Activated naive CD8-positive, alpha-beta T cell treated with anti-CD3 and anti-CD28 coated beads, Interleukin-2, amount 10 ng/mL, durations not matched to agents 7 days and 5 days (primary cell): ENCODE measurements at places on chromosomes 1 and 21. TPM values are rescaled to one million over a fixed set of nuclear protein-coding genes. Genes with fewer than 3 reads are reported as not detected.

Gene PAX7
- total RNA-seq: not detected

Gene EPHA2
- total RNA-seq: not detected

DNA sequence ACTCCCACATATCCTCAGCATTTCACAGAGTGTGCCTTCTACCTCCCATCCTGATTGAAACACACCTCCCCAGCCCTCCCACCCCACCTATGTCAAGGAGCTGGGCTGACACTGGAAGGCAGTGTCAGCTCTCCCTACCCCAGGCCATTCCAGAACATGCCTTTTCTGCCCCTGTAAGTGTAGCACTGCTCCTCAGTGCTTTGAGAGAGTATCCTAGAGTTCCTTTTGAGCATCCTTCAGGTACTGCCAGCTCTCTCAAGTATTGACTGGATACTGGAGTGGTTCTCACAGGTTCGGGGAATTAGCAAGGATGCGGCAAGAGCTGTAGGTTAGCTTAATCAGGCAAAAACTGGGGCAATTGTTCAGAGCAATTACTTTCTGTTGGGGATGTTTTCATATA is 21.8 kb downstream of the C1orf116 start:
- no peak overlapping the region for H3K27ac ChIP-seq
- H3K36me3 ChIP-seq: no peaks in the 10 kb centered on the region

- no peak for DNase-seq
- no peaks in the 10 kb centered on the region for H3K36me3 ChIP-seq
- H3K4me3 ChIP-seq: no peak overlapping the region
- H3K27ac ChIP-seq: no peak overlapping the region
- H3K4me1 ChIP-seq: no peaks in the 10 kb centered on the region
Measured at GRCh38 chr1:175690298-175690697, 53.1 kb downstream of the TNR start.

DNA sequence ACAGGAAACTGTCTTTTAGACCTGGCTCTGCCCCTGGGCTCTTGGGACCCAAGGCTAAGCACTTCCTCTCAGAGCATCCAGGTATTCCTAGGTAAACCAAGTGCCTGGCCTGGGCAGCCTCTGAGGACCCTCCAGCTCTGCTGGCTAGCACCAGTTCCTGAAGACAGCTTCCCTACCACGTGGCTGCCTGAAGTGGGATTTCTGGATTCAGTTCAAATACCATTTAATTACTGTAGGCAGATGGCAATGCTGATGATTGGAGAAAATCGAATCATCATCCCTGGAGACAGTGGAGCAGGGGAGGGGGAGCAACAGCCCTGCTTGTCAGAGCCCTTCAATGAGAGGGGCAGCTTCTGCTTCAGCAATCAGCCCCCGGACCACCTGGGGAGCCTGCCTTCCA is 11.9 kb downstream of the KIF21B start:
- no peaks in the 10 kb centered on the region for H3K27me3 ChIP-seq
- H3K4me3 ChIP-seq: peak overlapping the region; percentile 57
- DNase-seq: no peak
- peaks cover 65% of the 10 kb centered on the region for H3K4me1 ChIP-seq
- peaks cover 24% of the 10 kb centered on the region for H3K36me3 ChIP-seq

DNA sequence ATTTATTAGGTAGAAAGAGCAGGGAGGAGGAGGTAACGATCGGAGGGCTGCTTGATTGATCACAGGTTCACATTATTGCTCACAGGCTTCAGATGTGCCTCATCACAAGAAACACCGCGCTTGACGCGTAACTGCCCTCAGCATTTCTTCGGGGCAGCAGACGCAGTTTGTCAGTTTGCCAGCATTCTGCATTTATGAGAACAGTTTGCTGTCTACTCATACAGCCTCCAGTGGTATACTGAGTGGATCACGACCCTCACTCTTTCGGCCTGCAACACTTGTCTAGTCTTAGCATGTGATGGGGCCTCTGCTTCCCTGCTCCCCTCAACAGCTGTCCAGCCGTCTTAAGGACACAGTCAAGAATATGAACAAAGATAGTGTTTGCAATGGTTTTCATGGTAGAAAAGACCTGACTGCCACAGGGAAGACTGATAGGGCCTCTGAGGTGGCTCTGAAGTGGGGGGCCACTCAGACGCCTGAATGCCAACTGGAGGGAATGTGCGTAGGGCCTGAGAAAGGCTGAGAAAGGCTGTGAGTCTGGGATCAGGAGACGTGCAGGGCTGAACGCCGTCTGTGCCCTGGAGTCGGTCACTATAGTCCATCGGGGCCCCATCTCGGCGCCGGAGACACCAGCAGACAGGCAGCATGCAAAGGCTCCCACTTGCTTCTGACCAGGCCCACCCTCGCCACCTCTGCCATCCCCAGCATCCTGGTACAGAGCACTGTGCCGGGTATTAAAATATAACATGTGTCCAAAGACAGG is 45.0 kb downstream of the UBE2G2 start:
- no peak overlapping the region for H3K27ac ChIP-seq
- H3K27me3 ChIP-seq: no peaks in the 10 kb centered on the region
- H3K4me1 ChIP-seq: peaks cover 2% of the 10 kb centered on the region
- no peak for DNase-seq
- no peak overlapping the region for H3K4me3 ChIP-seq
- no peaks in the 10 kb centered on the region for H3K36me3 ChIP-seq

DNA sequence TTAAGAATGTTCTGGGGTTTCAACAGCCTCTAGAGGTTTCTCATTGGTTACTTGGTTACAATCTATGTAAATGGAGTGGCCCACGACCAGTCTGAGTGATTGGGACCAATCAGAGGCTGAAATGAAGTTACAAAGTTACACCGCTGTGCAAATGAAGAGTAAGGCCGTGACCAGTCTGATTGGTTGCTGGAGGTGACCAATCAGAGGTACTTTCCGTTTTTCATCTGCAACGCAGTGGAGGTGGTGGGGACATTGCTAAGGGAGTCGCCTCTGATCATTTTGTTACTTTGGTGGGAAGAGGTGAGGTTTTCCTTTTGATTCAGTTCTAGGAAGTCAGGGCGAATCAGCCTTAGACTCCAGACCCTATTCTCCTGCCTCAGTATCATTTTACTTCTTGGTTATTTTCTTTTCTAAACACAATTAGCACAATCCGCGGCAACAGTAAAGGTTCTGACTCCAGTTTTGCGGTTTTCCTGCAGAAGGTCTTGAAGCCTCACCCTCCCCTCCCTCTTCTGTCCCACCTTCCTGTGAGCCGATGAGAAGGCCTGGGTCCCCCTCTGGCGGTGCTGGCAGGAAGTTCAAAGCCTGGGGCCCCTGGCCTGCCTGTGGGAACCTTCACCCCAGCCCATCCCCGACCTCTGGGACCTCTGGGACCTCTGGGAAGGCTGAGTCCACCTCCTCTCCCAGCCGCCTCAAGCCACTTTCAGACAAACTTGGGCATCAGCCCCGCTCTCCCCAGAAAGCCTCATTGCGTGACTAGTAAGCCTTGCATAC is 38.7 kb upstream of the TTC34 start:
- H3K4me3 ChIP-seq: peak overlapping the region; percentile 60
- no peaks in the 10 kb centered on the region for H3K27me3 ChIP-seq
